ENCODE measurements at places on chromosomes 4 and X.

GRCh38 chr4:12036450-12036849 is 607.8 kb upstream of the HS3ST1 start:
- no peak for DNase-seq

GRCh38 chr4:8595237-8596087 is 2.9 kb downstream of the CPZ start:
- no peak for DNase-seq

GRCh38 chr4:122847931-122848330 is 21.3 kb downstream of the FGF2 start:
- no peak for DNase-seq

DNA sequence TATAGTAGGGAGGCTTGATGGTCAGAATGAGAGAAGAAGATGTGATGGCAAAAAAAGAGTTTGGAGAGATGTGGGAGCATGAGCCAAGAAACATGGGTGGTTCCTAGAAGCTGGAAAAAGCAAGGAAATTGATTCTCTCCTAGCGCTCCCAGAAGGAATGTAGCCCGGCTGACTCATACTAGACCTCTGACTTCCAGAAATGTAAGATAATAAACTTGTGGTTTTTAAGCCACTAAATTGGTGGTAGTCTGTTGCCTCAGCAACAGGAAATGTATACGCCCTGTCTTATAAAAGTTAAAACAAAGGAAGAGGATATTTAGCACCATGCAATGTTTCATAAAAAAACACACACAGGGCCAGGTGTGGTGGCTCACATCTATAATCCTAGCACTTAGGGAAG is 182.7 kb upstream of the PCDH7 start:
- no peak for DNase-seq

DNA sequence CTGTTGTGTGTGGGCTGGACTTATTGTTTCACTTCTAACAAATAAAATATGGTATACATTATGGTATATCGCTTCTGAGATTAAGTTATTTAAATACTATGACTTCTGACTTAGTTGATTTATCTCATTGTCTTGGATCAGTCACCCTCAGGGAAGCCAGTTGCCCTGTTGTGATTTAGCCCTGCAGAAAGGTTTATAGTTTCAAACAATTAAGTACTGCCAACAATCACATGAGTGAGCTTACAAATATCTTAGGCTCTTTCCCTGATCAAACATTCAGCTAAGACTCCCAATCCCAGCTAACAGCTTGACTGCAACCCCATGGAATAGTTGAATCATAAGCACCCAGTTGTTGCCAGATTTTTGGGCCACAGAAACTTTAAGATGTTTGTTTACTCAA is 85.4 kb downstream of the MAGEC1 start:
- DNase-seq, result no peak

- DNase-seq, result no peak
Observed at GRCh38 chrX:47184486-47184885, 9.1 kb upstream of the UBA1 start.

GRCh38 chrX:47321386-47321785 is 49.0 kb upstream of the ZNF157 start:
- DNase-seq, result peak; percentile 61

GRCh38 chrX:40383969-40384368 is 196.8 kb upstream of the ATP6AP2 start:
- DNase-seq, result no peak

DNA sequence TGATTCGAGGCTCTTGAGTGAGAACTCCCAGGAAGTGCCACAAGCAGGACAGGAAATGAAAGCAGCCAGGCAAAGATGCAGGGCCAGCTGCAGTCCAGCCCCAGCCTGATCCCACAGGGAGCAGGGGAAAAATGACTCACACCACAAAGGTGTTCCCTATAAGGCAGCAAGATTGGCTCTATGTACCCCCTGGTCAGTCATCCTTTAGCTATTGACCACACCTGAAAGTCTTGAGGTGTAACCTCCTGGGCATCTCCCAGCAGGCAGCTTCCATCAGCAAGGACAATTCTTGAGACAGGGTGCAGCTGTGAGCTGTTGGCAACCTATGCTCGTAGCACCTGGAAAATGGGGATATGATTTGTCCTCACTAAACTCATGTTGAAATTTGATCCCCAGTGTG is 27.9 kb upstream of the EXOC1L start:
- DNase-seq, result no peak

DNA sequence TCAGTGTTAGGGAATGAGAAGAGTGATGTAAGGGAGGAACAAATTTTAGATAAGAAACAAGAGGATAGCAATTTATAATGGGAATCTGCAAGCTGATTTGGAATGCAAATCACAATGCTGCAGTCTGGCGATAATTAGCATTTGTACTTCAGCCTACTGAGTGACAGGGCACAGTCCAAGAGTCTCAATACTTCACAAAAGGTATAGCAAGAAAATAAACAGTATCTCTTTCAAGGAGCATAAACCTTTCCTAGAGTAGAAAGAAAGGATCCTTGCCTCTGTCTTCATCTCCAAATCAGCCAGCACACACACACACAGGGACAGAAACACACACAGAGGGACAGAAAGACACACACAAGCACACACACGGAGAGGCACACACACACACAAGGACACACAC is 1.1 kb upstream of the GPM6A start:
- DNase-seq, result no peak

DNA sequence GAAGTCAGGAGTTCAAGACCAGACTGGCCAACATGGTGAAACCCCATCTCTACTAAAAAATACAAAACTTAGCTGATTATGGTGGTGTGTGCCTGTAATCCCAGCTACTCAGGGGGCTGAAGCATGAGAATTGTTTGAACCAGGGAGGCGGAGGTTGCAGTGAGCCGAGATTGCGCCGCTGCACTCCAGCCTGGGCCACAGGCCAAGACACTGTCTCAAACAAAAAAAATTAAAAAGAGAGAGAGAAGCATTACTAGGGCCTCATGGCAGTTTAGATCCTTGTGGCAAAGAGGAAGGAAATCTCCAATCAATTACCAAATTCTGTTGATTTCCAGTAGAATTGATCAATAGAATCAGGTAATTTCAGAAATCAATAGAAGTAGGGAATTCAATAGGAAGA is 16.8 kb upstream of the SLC34A2 start:
- DNase-seq, result no peak

DNA sequence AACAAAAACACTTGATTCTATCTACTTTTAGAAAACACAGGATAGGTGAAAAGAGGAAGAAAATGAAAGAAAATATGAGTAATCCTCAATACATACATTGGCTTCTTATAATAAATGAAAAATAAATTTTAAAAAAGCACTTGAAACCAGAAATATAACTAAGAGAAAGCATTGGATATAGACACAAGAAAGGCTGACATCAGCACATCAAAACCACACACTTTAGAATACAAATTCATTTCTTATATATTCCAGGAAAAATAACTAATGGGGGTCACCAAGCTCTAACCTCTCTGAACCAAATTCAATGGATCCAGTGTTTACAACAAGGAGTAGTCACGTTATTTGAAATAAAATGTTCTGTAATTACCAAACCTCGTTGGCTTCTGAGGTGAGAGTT is 133.5 kb downstream of the REELD1 start:
- DNase-seq, result no peak

- no peak for DNase-seq
Observed at GRCh38 chr4:182775075-182775474, 142.1 kb downstream of the DCTD start.

DNA sequence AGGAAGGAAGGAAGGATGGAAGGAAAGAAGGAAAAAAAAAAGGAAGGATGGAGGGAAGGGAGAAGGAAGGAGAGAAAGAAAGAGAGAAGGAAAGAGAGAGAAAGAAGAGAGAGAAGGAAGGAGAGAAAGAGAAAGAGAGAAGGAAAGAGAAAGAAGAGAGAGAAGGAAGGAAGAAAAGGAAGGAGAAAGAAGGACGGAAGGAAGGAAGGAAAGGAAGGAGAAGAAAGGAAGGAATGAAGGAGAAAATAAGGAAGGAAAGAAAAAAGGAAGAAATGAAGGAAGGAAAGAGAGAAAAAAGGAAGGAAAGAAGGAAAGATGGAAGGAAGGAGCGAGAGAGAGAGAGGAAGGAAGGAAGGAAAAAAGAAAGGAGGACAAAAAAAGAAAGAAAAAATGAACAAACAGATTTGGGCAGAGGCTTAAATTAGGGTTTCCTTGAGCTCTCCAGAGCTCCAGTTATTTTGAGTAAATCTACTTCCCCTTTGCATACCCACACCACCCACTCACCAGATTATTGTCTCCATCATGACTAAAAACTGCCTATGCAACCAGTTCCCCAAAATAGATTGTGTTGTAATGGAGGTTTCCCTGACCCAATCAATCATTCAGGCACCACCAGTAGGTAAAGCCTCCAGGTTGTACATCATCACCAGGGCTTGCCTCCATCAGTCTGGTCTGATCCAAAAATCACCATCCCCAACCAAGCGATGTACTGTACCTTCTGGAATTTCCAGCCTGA is 1722.9 kb upstream of the PCDH10 start:
- no peak for DNase-seq

DNA sequence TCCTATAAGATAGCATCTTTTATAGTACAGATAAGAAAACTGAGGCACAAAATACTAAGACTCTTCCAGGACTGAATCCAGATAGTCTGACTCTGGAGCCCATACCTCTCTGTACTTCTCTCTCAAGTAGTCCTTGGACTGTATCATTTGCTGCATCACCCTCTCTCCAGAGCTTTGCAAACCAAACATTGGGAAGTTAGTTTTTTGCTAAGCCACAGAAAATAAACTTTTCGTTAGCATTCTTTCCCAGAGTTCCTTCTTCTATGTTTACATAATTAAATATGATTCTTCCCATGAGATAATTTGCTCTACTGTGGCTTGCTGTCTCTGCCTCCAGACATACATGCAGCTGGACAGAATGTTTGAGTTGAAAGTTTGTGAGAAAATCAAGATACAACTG is 22.0 kb downstream of the PPEF2 start:
- no peak for DNase-seq

DNA sequence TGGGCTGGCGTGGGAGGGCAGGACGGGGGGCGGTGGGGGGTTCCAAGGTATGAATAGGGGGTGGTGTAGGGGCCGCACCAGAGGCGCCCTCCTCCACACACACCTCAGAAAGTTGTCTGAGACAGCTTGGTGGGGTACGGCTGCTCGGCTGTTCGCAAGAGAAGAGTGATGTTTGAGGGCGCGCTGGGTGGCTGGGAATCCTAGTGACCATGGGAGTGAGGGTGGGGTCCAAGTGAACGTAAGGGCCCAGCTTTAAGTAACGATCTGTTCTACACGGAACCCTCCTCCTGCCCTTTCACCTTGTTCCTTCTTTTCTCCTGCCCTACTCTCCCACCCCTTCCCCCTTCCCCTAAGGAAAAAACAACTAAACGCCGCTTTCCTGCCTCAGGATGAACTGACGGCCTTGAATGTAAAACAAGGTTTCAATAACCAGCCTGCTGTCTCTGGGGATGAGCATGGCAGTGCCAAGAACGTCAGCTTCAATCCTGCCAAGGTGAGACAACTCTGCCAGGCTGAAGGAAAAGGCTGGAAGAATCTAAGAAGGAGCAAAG is 664 bp downstream of the MED12 start:
- no peak for DNase-seq

GRCh38 chr4:27692158-27692557 is 831.5 kb downstream of the STIM2 start:
- peak; percentile 64 for DNase-seq

GRCh38 chr4:47704693-47705325 is 133.1 kb downstream of the CORIN start:
- peak; percentile 32 for DNase-seq

DNA sequence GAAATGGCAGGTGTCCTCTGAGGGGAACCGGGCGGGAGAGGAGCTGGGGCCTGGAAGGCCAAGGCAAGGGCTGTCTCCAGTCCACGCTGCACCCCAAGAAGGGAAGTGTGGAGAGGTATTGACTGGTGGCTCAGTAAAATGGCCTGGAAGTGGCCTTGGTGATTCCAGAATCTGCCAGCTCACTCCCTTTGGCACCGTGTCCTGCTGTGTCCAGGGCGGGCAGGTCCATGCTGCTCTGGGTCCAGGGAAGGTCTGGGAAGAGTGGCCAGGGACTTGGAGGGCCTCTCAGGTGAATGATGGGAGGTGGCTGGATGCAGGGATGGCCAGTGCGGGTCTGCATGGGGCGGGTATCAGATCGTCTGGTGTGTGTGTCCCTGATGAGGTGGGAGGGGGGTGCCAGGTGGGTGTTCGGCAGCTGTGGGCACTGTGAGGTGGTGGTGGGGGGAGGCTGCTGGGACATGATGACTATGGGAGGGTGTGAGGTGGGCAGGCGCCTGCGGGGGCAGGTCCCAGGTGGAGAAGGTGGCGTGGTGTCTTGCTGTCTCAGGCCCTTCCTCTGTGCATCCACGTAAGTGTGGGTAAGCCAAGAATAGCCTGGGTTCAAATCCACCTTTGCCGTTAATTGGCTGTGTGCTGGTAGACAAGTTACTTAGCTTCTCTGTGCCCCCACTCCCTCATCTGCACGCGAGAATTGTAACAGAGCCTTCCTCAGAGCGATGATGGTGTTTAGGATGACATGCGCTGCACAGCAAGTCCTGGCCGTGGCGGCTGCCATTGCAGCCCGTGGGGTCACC is 17.7 kb downstream of the RGS12 start:
- DNase-seq, result no peak

- no peak for DNase-seq
Observed at GRCh38 chr4:67468830-67469229, 76.5 kb downstream of the CENPC start.

- DNase-seq, result no peak
Observed at GRCh38 chrX:19728915-19729314, 158.5 kb downstream of the SH3KBP1 start.

DNA sequence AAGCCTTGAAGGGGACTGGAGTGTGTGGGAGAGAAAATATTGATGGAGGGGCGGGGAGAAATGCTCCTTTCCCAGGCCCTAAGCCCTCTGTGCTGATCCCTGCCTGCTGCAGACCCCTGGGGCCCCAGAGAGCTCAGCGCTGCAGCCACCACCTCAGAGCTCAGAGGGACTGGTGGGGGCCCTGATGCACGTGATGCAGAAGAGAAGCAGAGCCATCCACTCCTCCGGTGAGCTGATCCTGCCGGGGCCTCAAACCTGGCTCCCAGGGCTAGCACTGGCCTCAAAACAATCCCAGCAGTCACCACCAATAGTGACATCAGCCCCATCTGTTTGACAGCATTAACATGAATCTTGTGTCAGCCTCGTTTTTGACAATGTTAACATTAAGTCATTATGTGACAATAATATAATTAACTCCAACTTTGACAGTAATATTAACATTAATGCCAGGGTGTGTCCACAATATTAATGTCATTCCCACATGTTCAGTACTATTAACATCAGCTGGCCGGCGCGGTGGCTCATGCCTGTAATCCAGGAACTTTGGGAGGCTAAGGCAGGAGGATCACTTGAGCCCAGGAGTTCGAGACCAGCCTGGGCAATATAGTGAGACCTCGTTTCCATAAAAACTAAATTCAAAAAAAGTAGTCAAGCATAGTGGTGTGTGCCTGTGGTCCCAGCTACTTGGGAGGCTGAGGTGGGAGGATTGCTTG is 5.8 kb downstream of the WAS start:
- DNase-seq, result no peak

- no peak for DNase-seq
Observed at GRCh38 chrX:76183289-76184049, 10.6 kb downstream of the PBDC1 start.

GRCh38 chr4:96913441-96914080 is 1073.7 kb downstream of the PDHA2 start:
- DNase-seq, result no peak

All from trophoblast cell (in vitro differentiated cells and primary cell).